ENCODE measurements at places on chromosomes 4 and X.

- no peak for DNase-seq
Observed at GRCh38 chr4:138766332-138766731, 249.2 kb upstream of the NOCT start.

DNA sequence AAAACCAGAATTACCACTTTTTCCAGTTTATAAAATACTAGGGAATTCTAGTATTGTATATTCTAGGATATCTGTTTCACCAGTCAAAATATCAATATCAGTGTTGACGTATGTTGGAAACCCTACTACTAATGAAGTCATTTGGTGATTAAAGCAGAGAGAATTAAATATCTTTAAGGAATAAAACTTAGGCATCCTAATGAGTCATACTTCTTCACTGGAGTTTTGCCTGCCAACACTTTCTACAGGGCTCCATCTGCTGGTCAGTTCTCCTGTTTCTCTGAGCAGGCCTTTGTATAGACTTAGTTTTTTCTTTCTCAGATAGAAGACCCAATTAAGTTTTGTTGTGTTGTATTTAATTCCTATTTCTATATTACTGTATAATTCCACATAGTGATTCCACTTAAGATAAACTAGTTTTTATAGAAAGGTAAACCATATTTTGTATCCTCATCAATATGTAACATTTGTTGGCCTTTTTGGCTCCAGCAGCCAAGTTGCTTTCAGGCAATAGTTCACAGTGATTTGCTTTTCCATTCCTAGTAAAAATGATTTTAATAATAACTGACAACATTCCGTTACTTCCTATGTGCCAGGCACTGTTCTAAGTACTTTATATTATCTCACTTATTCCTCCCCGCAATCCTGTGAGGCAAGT lies 3.5 kb downstream of the AP1AR start:
- peak; percentile 63 for DNase-seq

DNA sequence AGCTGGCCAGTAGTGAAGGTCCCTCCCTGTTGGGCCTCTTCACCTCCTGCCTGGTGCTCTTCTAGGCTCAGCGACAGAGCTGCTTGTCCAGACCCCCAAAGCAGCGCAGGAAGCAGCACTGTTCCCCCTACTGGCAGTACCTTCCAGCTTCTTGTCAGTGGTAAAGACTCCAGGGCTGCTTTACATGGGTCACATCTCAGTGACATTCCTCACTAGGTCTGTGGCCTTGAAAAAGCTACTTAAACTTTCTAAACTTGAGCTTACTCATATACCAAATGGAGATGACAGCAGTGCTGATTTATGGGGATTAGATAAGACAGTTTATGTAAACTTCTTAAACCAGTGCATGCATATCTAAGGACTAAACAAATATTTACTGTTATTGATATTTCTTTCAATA lies 117.3 kb downstream of the FAT4 start:
- DNase-seq: no peak

DNA sequence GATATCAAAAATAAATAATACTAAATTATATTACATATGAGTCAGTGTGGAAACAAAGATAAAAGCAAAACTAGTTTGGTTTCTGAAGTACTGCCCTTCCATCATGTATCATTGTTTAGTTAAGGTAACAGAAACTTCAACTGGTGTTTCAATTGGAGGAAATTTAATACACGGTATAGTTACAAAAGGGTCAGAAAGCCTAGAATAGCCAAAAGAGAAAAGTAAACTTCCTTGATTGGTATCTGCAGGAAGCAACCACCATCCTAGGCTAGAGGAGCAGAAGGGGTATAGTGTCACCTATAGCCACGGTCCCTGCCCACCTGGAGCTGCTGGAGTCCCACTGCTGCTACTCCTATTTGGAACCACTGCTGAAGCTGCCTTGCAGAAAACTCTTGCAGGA lies 185.6 kb downstream of the SLC7A11 start:
- DNase-seq: no peak

Measured in RCC 7860 (cell line).